Esophagus squamous epithelium (tissue), 5 donors: ENCODE measurements at places on chromosomes 4 and X.

- DNase-seq: no peak
These were observed 567.8 kb upstream of the CPEB2 start for GRCh38 chr4:14434483-14434882.

DNA sequence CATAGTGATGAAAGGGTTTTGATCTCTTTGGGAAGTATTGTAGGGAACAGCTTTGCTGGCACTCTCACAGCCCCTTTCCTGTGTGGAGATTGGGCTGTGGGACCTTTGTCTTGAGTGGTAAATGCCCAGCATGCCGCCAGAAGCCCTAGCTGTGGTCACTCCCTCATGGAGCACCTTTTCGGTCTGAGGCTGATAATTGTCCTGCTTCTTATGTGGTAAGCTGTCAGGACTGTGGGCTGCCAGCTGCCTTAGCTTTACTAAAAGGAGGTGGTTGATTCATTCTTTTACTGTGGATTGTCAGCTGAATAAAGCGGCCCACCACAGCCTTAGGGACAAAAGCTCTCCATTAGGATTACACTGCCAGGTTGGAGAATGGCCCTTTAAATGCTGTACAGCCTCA is 7.1 kb downstream of the PASD1 start:
- no peak for DNase-seq

GRCh38 chr4:76208005-76208765 is 5.4 kb downstream of the SCARB2 start:
- DNase-seq: no peak

- no peak for DNase-seq
These were observed 202.2 kb downstream of the QDPR start for GRCh38 chr4:17309567-17310268.

DNA sequence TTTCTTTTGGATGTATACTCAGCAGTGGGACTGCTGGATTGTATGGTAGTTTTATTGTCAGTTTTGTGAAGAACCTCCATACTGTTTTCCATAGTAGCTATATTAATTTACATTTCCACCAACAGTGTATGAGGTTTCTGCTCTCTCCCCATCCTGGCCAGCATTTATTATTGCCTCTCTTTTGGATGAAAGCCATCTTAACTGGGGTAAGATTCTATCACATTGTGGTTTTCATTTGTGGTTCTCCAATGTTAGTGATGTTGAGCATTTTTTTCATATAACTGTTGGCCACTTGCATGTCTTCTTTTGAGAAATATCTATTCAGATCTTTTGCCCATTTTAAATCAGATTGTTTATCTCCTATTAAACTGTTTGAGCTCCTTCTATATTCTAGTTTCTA is 27.6 kb downstream of the QRFPR start:
- no peak for DNase-seq

DNA sequence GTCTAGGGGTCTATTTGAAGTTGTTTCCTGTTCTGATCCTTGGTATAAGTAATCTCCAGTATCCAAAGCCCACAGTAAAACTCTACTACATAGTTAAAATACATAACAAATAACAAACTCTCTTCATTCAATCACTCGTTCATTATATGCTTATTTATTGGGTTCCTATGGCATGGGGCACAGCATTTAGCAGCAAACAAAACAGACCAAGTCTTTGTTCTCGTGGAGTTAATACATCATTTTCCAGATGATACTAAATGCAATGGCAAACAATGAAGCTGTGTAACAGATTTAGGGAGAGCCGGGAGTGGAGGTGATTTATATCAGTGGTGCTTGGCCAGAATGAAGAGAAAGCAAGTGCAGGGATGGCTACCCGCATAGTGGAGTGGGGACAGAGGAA is 36.6 kb upstream of the SPARCL1 start:
- DNase-seq: no peak

DNA sequence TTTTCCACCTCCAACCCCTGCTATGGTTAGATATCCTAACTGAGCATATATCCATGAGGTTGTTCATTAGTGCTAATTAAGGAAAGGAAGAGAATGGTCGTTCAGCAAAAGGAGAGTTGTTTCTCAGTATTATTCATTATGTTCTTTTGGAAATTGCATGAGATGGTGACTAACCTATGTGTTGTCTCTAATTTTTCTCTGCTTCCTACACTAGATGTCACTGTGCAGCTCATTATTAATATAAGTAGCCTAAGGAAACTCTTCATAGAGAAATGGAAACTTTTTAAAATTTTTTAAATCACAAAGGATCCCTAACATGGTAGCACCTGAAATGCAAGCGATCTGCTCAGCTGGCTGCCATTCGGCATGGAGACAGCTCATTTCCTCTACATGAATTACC is 67.7 kb upstream of the FAM9A start:
- no peak for DNase-seq

GRCh38 chr4:117210551-117210950 is 125.2 kb upstream of the TRAM1L1 start:
- DNase-seq: no peak

GRCh38 chr4:184474263-184475095 is at the start of gene IRF2:
Gene IRF2 (minus strand): TSS chr4:184474550. CDS start chr4:184429064, 45,486 bp downstream.
- DNase-seq: peak; percentile 83

DNA sequence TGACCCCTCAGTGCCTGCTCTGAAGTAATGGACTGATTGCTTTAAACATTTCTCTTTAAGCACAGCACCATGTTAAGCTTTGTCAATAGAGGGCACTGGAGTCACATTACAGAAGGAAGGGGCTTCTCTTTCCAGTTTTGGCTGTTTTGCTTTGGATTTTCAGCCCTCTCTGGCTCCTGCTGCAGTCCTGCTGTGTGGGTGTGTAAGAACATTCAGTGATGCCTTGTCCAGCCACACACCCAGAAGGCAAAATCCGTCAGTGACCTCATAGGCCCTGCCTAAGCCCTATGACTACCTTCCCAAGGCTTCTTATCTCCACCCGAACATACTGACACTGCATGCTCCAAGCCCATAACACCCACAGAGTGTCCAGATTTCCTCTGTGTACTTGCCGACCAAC is 215.3 kb upstream of the CTSO start:
- DNase-seq: no peak

- no peak for DNase-seq
These were observed 99.2 kb downstream of the DOCK11 start for GRCh38 chrX:118594697-118595420.

GRCh38 chr4:107592519-107592918 is 127.5 kb downstream of the PAPSS1 start:
- no peak for DNase-seq

DNA sequence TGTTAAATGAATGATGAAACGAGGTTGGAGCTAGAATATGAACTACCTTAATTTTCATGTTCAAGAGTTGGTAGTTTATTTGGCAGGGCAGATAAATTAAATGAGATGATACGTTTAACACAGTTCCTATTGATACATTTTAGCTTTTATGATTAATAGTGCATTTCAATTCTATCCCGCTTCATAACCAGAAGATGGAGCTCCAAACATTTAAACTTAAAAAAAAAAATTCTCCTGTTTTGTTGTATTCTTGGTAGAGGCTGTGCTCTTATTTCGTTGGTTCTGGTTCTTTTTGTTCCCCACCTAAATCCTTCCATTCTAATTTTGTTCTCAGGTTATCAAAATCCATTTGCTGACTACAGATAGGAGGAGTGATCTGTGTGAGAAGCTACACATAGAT is 71.8 kb upstream of the PTPN13 start:
- no peak for DNase-seq

- no peak for DNase-seq
These were observed 14.3 kb downstream of the JCHAIN start for GRCh38 chr4:70651864-70652506.

DNA sequence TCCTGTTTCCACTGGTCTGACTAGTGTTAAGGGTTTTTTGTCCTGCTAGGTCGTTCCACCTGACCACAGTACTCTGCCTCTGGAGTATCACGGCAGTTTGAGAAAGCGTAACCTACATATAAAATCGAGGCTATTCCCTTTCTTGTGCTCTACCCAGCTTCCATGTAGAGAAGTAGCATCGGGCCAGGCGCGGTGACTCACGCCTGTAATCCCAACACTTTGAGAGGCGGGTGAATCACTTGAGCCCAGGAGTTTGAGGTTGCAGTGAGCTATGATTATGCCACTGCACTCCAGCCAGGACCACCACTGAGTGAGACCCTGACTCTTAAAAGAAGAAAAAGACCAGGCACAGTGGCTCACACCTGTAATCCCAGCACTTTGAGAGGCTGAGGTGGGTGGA is 7.5 kb downstream of the PPEF1 start:
- DNase-seq: no peak

GRCh38 chrX:9110808-9111207 is 76.9 kb upstream of the FAM9B start:
- no peak for DNase-seq

GRCh38 chrX:46620505-46620904 is 46.9 kb downstream of the CHST7 start:
- DNase-seq: no peak

DNA sequence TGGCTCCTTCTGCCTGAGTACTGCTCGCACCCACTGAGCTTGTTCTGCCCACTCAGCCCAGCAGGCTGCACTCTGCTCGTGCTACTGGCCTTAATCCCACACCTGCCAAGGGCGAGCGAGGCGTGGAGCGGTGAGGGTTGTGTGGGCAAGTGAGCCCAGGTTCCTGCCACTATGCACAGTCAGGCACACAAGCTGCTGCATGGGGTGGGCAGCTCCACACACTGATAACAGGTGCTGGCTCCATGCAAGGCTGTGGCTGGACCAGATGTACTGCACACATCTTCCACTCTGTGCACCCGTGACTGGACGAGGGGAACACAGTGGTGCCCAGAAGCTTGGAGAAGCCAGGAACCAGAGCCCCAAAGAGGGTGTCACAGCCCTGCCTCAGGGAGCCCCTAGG is 184.3 kb upstream of the NUDT6 start:
- no peak for DNase-seq

DNA sequence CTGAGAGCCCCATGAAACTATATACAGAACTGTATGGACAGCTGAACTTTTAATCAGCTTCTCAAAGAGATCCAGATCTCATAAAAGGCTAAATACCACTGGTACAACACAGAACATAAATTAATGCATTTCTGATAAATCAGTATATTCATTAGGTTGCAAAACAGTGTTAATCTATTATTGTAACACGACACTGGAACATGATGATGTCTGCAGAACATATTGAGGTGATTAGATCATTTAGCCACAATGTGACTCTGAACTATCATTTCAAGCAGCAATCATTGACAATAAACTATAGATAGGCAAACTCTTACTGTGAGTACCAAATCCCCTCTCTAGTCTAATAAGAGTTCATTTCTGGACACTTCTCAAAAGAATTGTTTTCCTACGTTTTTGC is 50.3 kb downstream of the GASK1B start:
- no peak for DNase-seq

DNA sequence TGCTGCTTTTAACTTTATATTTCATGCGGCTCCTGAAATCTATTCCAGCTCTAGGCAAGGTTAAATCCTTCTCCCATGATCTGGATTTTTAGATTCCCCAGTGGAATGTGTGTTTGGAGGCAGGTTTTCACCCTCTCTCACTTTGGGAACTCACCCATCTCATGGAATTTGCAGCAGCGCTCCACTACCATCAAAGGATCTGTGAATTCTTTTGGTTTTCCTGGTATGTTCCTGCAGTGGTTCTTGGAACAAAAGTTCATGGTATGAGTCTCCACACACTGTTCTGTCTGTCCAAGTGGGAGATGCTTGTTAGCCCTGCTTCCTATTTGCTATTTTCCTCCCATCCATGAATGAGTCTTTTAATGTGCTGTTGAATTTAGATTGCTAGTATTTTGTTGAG is 14.0 kb downstream of the APOOL start:
- DNase-seq: no peak

GRCh38 chr4:152106781-152107321 is 346.0 kb upstream of the GATB start:
- DNase-seq: no peak

- no peak for DNase-seq
These were observed 44.0 kb downstream of the ZGRF1 start for GRCh38 chr4:112592717-112593116.

- no peak for DNase-seq
These were observed 53.7 kb upstream of the NKX1-1 start for GRCh38 chr4:1459722-1460511.

- DNase-seq: no peak
These were observed 272.1 kb downstream of the RAPGEF2 start for GRCh38 chr4:159374749-159375530.

DNA sequence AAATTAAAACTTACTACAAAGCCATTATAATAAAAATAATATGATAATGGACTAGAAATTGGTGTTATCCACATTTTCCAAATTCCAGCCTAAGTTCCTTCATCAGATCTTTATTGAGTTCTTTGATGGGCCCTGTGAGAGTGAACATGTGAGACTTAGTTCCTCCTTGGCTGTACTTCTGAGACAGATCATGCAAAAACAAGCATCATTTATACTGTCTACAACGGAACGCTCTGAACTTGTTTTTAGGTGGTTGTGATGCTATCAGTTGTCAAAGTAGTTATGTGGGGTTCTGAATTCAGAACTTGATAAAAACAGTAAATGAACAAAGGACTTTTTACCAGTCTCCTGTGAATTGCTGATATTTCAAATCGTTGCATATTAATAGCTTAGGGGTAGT is 48.9 kb downstream of the JADE3 start:
- DNase-seq: no peak

DNA sequence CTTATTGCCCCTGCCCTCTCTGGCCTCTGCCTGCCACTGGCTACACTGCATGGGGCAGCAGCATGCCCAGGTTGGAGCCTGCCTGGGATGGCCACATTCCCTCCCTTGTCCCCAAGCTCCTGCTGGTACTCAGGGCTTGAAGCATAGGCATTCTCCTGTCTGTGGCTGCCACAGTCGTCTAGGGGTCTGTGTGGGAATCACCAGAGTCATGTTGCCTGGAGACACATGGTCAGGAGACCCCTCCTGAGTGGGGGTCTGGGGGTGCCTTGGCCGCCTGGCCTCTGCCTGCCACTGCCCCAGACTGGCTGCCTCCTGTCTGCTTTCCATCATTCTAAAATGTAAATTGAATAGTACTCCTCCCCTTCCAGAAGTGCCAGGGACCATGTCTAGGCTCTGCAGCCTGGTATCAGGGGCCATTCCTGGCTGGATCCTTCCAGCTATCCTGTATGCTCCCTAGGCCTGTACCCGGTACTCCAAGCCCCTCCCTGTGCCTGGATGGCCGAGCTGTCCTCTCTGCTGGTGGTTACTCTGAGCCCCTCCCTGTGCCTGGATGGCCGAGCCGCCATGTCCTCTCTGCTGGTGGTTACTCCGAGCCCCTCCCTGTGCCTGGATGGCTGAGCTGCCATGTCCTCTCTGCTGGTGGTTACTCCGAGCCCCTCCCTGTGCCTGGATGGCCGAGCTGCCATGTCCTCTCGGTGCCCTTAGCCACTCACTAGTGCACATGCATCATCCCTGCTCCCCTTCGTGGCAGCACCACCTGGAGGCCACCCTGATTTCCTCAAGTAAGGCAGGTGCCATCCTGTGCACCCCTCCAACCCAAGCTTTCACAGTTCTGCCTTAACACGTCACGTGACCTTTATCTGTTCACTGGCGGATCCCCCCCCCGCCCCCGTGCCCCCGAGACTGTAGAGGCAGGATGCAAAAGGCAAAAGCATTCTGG is 5.5 kb upstream of the NKX1-1 start:
- no peak for DNase-seq

GRCh38 chr4:13541720-13542576 is 2.4 kb downstream of the NKX3-2 start:
- no peak for DNase-seq

GRCh38 chrX:13835825-13836224 is 18.9 kb upstream of the GPM6B start:
- DNase-seq: no peak

- DNase-seq: no peak
These were observed 97.6 kb upstream of the MAML3 start for GRCh38 chr4:140251571-140251970.
